Bronchial epithelial cell (primary cell): ENCODE measurements at places on chromosomes 5 and 9. TPM values are rescaled to one million over a fixed set of nuclear protein-coding genes. Genes with fewer than 3 reads are reported as not detected.

KCNMB1 gene
- not detected in 2 replicates for total RNA-seq

DNA sequence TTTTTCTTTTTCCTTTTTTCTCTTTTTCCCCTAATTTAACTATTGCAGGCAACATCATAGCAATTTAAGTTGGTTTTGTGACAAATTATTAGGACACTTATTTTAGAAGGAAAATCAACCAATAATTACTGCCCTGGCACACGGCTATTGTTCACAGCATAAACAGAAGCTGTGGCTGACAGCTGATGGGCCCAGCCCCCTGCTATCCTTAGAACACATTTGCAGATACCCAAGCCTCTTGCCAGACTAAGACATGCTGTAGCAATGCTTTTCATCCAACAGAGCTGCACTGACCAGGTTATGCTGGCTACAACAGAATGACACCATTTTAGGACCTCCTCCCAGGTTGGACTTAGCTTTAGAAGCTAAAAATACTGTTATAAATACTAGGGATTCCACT is 852.7 kb upstream of the DMAC1 start:
- DNase-seq: no peak

- no peak for DNase-seq
Measured at GRCh38 chr9:38337181-38337580, 55.3 kb upstream of the ALDH1B1 start.

DNA sequence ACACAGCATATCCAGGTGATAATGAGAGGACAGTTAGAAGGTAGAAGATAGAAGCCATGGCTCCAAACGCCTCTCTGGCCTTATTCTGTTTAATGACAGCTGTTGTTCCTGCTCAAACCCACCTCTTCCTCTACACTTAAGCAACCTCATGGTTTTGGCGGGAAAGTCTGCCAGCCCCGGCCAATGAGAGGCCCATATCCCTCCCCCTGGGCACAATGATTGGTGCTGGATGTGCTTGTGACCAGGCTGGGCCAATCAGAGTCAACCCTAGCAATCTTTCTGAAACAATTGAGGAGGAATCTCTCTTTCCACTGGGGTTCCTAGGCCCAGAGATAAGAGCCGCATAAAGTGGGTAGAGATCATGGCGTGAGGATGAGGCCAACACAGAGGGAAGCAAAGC is 4.8 kb upstream of the GFI1B start:
- no peak for DNase-seq

GRCh38 chr9:111148052-111149017 is 110.1 kb upstream of the LPAR1 start:
- DNase-seq: no peak
